ENCODE measurements at places on chromosomes 1 and 21. TPM values are rescaled to one million over a fixed set of nuclear protein-coding genes. Genes with fewer than 3 reads are reported as not detected.

GRCh38 chr21:45582128-45582527 lies 39.9 kb upstream of the SLC19A1 start:
- no peaks in the 10 kb centered on the region for H3K4me1 ChIP-seq
- no peaks in the 10 kb centered on the region for H3K27me3 ChIP-seq
- no peak overlapping the region for H3K4me3 ChIP-seq
- no peak overlapping the region for H3K27ac ChIP-seq
- H3K36me3 ChIP-seq: no peaks in the 10 kb centered on the region
- no peak for DNase-seq

DNA sequence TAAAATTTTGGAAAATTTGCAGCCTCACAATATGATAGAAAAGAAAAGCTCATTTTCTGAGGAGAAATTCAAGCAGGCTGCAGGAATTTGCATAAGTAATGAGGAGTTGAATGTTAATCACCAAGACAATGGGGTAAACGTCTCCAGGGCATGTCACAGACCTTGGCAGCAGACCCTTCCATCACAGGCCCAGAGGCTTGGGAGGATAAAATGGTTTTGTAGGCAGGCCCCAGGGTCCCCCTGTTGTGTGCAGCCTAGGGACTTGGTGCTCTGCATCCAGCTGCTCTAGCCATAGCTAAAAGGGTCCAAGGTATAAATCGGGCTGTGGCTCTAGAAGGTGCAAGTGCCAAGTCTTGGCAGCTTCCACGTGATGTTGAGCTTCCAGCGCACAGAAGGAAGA lies 112.2 kb upstream of the FMN2 start:
- H3K4me3 ChIP-seq: no peak overlapping the region
- no peak overlapping the region for H3K27ac ChIP-seq
- no peaks in the 10 kb centered on the region for H3K36me3 ChIP-seq
- no peak for DNase-seq
- no peaks in the 10 kb centered on the region for H3K4me1 ChIP-seq

Gene C8B
- not detected for total RNA-seq

Gene CFHR5
- not detected for total RNA-seq

Gene PCP4L1
- total RNA-seq: not detected

Measured in CD4-positive, alpha-beta memory T cell (primary cell).